ENCODE measurements at places on chromosomes 4 and X.

DNA sequence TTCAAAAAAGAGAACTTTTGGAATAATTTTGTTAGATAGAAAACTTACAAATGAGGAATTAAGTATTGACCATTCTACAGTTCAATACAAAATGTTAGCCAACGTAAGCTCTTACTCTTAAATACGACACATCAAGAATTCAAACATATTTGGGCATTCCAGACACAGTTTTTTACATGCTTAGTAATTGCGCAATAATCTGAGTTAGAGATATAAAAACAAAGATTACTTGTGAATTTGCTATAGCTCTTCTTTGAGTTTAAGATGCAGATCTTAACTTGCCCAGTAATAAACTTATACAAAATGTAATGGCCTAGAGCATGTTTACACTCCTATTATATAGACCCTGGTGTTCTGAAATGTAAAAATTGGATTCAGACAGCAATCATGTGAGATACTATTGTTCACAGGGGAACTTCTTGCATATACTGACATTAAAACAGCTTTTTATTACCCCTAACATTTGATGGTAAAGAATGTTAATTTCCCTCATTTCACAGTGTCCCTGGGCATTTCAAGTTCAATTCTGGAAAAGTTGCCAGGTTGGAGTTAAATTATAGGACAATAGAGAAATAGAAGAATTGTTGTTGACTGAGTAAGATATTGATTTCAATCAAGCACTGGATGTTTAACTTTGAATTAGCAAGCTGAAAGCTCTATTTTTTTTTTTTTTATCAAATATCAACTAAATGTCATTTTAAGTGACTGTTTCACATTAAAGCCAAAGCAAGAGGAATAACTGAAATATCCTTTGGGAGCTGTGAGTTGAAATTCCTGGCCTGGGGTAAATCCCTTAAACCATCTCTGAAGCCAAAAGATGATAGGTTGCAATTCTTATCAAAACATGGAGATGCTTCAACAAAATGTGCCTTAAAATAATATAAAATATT lies 910 bp downstream of the HPGDS start:
- DNase-seq: no peak

GRCh38 chrX:78066110-78066509 lies 37.9 kb upstream of the PGK1 start:
- no peak for DNase-seq

GRCh38 chr4:70816894-70817293 lies 22.8 kb downstream of the GRSF1 start:
- no peak for DNase-seq

DNA sequence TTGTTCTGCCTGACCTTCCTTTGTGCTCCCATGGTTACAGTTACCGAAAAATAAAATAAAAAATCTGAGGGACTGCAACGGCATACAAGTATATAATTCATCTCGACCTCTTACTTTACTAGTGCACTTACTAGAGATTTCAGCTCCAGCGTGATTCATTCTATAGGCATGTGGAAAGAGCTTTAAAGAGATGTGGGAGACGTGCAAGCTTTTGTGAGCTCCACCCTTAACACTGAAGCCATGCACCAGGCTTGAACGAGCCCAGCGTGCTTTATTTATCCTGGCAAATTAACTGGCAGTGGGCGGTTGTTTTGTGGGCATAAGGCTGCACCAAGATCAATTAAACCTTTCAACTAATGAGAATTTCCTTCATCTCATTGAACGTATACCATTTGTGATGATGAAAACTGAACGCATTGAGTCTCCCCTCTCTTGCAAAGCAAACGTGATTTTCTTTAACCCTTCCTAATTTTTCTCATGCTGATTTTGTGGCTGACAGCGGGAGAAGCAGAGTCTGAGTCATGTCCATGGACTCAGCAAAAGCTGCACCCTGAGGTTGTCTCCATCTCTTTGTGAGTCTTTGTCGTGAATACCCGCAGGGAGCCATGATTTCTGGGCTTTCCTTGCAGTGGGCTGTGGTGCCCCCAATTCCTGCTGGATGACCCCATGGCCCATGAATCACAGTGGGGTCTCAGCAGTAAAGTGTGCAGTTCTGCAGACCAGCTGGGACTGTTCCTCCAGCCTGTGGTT lies 60.1 kb downstream of the MXRA5 start:
- DNase-seq: no peak

DNA sequence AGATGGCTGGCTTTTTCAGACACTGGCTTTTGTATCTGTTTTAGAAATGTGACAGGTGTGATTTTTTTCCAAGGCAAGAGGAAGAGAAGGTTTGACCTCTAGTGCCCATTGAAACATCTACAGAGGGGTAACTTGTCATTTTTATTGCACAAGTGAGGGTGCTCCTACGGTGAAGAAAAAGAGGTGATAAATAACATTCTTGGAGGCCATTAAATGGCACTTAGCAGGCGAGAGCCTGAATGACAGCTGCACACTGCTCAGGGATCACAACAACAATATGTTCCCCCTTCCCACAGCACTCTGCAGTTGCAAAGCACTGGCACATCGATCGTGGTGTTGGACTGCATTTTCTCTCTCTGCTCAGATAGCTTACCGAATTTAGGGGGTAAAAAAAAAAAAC lies 22.9 kb downstream of the FAM184B start:
- no peak for DNase-seq

DNA sequence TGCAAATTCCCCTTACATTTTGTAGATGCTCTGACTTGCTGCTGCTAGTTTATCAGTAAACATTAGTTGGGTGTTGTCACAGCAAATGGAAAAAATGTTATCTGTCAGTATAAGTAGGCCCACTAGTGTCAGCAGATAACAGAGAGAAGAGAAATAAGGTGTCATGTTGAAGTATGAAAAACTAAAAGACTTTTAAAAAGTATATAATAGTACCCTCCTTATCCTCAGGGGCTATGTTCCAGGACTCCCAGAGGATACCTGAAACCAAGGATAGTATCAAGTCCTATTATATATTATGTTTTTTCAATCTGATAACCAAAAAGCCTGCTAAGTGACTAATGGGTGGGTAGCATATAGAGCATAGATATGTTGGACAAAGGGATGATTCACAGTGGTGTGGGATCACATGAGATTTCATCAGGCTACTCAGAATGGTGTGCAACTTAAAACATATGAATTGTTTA lies 11.6 kb upstream of the BMP2K start:
- DNase-seq: no peak

DNA sequence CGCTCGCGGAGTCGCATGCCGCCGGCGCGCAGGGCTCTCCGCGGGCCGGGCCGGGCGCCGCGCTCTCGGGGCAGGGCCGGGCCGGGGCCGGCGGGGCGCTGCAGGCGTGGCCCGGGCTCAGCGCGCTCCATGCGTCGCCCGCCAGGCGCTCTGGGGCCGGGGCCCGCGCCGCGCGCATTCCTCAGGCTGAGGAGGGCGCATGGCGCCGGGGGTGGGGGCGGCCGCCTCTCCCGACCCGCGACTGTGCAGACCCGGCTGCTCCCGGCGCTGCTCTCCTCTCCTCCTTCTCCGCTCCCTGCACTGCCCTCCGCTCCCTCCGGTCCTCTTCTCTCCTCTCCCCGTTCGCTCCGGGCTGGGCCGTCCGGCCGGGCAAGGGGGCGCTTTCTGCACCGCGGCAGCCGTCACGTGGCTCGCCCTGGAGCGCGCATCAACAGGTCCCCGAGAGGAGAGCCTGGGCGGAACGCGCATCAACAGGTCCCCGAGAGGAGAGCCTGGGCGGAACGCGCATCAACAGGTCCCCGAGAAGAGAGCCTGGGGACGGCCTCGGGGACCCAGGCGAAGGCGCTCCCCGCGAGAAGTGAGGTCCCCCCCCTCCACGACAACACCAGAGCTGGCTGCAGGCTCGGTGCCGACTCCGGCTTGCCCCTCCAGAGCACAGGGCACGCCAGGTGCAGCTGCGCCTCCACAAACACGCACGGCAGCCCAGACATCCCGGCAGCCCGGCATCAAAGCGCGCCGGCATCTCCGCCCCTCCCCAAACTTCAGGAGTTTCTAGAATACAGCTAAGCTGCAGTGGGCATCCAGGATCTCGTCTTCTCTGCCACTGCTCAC lies 12.9 kb downstream of the PPP2R3B start:
- peak; percentile 66 for DNase-seq

GRCh38 chrX:115952417-115953092 lies 218.0 kb upstream of the AGTR2 start:
- DNase-seq: no peak

DNA sequence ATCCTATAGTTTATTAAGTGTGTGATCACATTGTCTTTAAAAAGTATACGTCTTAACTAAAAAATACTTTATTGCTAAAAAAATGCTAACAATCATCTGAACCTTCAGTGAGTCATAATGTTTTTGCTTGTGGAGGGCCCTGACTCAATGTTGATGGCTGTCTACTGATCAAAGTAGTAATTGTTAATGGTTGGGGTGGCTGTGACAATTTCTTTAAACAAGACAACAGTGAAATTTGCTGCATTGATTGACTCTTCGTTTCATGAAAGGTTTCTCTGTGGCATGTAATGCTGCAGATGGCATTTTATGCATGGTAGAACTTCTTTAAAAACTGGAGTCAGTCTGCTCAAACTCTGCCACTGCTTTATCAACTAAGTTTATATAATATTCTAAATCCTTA lies 101.4 kb upstream of the IL15 start:
- DNase-seq: no peak

- DNase-seq: no peak
These were observed 3.8 kb downstream of the SCML1 start for GRCh38 chrX:17741123-17741511.

GRCh38 chr4:37879365-37879764 lies 11.5 kb upstream of the TBC1D1 start:
- no peak for DNase-seq

- no peak for DNase-seq
These were observed 3.4 kb downstream of the CD38 start for GRCh38 chr4:15781427-15782095.

GRCh38 chrX:86002076-86002896 lies 45.1 kb downstream of the CHM start:
- DNase-seq: no peak

- DNase-seq: no peak
These were observed 6.0 kb downstream of the TMEM271 start for GRCh38 chr4:569958-570667.

DNA sequence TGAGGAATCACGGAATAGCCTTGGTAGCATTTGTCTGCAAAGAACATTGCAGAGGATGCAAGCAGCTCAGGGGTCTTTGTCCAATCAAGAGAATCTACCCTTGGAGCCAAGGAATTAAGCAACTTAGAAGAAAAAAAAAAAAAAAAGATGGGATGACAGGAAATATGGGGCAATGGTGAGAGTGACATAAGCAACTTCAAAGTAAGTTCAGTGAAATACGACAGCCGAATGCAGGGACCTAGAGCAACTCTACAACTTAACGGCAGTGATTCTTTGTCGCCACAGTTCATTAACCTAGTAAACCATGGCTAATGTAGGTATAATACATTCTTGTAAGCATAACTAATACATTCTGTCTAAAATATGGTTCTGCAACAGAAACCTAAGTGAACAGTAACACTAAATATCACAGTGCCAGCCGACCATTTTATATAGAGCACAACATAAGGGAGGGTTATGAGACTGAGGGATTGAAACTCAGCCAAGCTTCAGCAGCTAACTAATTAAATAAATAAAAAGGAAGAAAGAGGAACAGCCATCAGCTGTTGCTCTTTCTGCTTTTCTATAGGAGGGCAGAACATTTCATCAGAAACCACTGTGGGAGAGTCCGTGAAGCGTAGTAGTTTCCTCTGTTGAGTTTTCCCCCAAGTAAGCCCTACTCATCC lies 74.7 kb downstream of the PPARGC1A start:
- DNase-seq: no peak

- no peak for DNase-seq
These were observed 1.9 kb upstream of the DUSP9 start for GRCh38 chrX:153645151-153645550.

DNA sequence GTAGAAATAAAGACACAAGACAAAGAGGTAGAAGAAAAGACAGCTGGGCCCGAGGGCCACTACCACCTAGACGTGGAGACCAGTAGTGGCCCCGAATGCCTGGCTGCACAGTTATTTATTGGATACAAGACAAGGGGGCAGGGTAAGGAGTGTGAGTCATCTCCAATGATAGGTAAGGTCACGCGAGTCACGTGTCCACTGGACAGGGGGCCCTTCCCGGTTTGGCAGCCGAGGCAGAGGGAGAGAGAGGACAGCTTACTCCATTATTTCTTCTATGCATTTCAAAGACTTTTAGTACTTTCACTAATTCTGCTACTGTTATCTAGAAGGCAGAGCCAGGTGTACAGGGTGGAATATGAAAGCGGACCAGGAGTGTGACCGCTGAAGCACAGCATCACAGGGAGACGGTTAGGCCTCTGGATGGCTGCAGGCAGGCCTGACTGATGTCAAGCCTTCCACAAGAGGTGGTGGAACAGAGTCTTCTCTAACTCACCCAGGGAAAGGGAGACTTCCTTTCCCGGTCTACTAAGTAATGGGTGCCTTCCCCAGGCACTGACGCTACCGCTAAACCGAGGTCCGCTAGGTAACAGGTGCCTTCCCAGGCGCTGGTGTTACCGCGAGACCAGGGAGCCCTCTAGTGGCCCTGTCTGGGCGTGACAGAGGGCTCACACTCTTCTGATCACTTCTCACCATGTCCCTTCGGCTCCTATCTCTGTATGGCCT lies 44.9 kb downstream of the ZBTB49 start:
- DNase-seq: peak; percentile 62

DNA sequence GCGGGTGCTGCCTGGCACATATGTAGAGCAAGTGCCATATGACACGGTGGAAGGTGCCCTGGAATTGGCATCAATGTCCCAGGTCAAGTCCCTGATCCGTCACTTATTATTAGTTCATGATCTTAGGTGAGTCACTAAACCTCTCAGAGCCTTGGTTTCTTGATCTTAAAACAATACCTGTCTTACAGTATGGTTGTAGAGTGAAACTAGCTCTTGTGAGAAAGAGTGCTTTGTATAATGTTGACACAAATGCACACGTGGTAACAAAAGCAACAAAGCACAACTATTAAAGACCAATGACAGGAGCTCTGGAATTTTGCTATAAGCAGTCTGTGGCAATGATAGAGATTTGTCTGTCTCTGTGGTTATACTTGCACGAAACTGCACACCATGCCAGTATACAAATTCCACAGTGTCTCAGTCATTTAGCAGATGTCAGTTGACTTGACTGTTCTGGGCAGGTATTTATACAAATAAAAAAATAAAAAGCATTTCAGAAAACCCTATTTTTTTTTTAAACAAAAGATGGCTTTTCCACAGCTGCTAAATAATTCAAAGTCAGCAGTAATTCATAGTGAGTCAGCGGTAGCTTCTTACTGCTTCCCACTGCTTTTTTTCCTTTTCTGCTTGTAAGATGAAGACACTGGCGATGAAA lies 19.7 kb upstream of the ACSL1 start:
- no peak for DNase-seq

- DNase-seq: peak; percentile 40
These were observed at the start of gene ANXA3 for GRCh38 chr4:78551420-78552351. TSS of gene ANXA3 (plus strand) at chr4:78551770. CDS start at chr4:78554474, 2,704 bp downstream.

DNA sequence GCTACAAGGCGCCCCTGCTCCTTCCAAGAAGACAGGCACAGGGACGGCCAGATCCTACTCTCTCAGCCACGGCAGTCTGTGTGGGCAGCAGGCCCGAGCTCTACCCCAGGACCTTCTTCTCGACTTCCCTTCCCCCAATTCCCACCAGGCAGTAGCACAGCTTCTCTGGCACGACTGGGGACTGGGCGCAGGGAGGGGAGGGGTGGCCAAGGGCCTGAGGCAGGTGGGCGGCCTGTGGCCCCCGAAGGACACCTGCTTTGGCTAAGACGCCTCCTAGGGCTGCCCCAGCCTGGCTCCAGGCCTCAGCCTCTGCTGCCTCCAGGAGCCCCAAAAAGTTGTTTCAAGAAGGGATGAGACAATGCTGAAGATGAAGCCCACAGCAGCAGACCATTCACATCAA lies 24.2 kb upstream of the IRF2 start:
- no peak for DNase-seq
